ENCODE measurements at places on chromosomes 6 and 20. TPM values are rescaled to one million over a fixed set of nuclear protein-coding genes. Genes with fewer than 3 reads are reported as not detected.
A peak's percentile ranks its signal among the peaks of the same experiment; 100 is the strongest.

DNA sequence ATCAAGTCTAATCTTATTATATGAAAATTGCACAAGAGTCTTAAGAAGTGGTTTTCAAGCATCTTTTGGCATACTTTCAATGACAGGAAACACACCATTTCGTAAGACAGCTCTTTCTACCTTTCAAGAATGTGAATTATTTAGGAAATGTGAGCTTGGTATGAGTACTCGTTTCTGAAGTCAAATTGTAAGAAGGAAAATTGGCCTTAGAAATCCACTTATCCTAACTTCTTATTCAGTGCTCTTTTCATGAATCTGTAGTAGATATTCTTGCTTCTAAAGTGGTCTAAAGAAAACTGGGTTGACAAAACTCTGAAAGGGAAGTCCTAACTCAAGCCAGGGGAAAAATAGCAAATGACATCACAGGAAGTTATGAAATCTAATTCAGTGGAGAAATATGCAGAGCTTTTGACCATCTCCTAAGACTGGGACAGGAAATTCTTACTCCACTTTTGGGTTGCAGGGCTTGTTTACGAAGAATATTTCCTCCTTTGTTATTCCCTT, 38.5 kb upstream of the OGFRL1 start:
- no peak for DNase-seq

DNA sequence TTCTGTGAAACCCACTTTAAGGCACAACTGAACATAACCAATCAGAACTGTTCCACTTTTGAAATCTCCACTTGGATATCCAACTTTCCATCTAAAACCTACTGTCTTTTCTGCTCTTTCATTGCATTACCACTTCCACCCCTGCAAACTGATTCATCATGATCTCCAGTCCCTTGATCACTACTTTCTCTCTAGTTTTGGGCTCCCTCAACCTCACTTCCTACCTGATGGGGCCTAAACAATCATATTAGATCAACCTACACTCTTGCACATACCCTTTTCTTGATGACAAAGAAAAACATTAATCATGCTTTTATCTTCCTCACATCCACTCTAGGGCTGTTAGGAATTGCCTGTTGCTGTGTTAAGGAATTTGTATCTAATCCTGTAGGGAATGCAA, 137.6 kb downstream of the PDSS2 start:
- DNase-seq = no peak

DNA sequence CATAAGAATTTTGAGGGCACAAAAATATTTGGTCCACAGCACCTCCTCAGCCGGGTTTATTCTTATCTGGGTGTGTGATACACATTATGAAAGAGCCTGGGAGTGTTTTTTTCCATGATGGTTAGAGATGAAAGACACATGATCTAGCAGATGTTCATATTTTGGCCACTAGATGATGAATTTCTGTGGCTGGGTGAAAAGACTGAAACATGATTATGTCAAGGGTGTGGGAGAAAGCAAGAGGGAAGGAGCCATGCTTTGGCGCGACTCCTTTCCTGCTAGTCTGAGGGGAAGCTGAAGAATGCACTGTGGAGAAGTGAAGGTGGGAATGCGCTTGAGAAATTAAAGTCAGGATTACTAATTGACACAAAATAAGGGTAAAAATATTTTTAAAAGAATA, 102.3 kb downstream of the SH3BGRL2 start:
- no peak for DNase-seq

DNA sequence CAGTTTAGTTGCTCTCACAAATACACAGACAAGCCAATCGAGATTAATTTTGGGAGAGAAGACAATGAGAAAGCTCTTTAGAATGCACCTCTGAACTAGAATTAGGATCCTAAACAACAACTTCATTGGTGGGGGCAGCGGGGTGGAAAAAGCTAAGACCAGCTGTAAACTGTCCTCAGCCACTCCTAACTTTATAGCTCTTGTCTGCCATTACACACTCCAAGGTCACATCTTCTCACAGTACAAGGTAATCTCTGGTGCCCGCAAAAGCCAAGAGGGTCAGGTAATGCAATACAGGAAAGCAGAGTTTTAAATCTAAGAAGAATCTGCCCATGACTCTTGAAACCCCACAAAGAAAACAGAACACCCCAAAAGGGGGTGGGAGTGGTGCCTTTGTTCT, 17.8 kb upstream of the IL22RA2 start:
- DNase-seq = no peak

DNA sequence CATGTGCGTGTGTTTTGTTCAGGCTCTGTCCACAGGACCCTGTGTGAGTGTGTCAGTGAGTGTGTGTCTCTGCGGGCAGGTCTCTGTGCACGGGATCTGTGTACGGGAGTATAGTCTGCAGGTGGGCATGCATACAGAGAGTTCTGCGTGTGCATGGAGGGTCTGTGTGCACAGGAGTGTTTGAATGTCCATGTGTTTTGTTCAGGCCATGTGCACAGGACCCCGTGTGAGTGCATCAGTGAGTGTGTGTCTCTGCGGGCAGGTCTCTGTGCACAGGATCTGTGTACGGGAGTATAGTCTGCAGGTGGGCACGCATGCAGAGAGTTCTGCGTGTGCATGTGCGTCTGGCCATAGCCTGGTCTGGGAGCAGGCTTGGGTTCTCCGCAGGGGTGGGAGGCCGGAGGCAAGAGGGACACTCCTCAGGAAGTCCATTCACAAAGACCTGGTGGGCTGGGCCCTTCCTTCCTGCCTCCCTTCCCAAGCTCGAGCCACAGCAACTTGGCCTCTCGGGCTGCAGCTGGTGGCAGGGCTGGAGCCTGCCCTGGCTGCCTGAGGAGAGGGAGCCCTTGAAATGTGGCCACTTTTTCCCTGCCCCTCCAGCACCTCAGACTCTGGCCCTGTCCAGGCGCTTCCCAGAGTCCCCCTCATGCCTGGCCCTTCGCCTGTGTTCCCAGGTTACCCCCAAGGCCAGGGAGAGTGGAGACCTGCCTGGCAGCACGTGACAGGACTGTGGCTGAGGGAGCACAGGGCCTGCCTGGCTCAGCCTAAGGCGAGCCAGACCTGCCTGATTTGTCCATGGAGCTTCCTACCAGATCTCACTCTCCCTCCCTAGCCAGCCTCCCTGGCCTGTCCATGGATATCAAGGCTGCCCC, 6.8 kb downstream of the HSPA12B start:
- no peak for DNase-seq

DNA sequence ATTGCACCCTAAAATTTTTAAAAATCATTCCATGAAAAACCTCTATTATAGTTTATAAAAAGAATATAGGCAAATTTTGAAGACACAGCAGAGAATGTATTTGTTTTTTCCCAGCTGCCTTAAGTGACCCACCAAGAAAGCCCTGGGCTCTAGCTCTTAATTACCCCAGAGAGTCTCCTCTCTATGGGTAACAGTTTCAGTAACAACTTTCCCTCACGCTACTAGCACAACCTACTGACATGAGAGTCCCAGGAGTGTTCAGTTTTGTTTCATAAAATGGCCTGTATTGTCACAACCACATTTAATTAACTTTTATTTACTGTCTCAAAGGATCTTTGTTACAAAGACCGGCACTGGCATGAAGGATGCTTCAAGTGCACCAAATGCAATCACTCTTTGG, 41.5 kb downstream of the FHL5 start:
- DNase-seq = no peak

GRCh38 chr6:87066449-87067333, 28.2 kb downstream of the CGA start:
- peak; percentile 61 for DNase-seq

- DNase-seq = peak; percentile 76
These were observed 54.0 kb upstream of the BTN3A2 start for GRCh38 chr6:26311012-26311384.

DNA sequence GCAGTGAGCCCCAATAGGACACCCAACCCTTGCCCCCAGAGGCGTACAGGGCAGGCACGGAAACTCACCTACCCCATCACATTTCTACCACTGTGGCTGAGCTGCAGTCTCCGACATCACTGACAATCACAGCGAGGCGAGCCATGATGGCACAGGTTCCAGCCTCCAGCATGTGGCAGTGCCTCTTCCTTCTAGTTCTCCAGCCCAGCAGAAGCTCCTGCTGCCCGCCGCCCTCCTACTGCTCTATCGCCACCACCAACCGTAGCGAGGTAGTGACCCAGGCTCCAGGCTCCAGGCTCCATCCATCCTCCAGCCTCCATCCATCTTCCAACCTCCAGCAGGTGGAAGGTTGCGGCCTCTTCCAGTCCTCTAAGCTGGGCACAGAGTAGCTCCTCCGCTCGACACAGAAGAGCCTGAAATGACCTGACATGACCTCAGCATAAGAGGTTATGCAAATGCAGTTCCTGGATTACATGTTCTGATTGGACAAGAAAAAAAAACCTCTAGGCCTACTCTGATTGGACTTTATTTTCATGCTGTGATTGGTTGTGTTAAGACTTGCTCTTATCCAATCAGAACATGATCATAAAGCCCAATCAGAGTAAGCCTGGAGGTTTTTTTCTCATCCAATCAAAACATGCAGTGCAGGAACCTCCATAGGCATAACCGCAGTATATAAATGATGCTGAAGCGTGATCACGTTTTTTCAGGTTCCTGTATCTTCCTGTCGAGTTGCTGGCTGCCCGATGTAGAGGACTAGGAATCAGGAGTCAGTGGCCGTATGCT, 438.9 kb upstream of the ZNF337 start:
- DNase-seq = no peak

DNA sequence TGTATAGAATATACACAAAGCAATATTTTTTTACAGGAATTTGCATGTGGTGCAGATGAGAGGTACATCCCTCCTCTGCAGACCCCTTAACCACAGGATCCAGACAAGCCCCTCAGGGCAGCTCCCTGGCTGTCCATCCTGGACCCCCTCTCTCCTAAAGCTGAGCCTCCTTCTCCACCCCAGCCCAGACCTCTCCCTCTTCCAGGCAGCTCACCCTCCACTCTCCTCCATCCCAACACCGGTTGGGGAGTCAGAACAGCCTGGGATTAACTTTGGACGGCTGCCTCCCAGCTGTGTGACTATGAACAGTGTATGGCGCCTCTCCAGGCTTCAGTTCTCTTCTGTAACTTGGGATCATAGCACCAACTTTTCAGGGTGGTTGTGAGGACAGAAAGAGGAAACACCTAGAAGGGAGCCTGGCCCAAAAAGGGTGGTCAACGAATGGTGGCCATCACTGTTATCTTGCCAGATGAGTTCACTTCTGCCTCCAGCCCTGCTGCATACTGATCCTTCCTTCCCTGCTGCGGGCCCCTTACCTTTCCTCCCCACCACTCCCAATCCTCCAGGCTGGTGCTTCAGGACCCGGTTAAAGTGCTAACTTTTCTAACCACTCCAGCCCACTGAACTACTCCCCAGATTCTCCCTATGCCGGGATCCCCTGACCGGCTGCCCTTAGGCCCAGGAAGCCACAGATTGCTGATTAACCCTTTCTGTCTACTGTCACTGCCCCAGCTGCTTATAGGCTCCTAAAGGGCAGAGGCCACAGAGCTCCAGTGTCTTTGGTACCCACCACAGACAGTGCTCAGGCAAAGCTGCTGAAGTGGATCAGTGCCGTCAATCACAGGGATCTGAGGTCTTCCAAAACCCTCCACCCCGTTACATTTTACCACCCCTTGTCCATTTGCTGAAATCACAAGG, 55.9 kb downstream of the GPR6 start:
- no peak for DNase-seq

DNA sequence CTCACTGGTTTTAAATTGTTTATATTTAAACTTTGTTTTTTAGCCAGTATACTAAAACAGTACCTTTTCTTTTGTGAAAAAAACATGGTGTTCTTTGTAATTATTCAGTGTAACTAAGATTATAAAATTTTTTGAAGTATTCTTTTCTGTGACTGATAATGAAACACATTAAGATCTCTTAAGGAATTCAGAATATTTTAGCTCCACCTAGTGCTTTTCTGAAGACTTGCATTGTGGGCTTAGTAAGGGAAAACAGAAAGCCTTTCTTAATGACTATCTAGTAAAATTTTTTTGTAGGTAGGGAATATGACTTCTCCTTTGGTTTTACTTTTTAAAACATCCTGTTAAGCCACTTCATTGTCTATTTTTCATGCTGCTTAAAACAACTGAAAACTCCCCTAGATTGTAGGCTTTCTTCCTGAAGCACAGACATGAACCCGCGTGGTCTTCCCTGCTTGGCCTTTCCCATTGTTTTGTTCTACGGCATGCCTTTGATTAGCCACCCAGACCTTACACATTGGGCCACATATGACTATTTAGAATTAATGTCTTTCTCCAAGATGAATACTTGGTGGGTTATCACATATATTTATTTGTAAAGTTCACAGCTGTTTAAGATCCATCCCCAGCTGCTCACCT, 72.1 kb downstream of the AFDN start:
- no peak for DNase-seq

GRCh38 chr6:142332393-142333098, 30.7 kb downstream of the ADGRG6 start:
- DNase-seq = no peak

DNA sequence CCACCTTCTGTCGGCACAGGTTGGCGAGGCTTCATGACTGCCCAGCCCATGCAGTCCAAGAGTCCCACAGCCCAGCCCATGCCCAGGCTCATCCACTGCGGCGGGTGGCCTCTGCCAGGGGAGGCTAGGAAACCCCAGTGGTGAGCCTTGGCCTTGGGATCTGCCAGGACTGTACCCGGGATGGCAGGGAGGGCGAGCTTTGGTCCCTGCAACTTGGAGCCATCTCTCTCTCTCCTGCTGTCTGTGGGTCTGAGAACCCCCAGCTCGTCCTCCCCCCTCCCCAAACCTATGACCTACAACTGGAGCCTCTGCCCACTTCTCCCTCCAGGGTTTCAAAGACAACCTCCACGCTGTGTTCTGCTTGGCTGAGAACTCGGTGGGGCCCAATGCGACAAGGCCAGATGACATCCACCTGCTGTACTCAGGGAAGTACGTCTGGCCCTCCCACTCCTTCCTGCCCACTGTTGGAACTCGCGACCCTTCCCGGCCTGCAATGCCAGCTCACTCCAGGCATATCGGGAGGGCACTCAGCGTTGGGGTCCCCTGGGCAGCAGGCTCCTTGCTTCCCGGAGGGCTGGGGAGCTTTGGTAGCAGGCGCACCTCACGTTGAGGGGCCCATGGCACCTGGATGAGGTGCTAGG, 19.7 kb downstream of the NPEPL1 start:
- no peak for DNase-seq

GRCh38 chr6:21741221-21742109, 147.9 kb downstream of the SOX4 start:
- no peak for DNase-seq

GRCh38 chr6:87230801-87231200, 75.4 kb downstream of the ZNF292 start:
- no peak for DNase-seq

CPXM1 gene
- 105 TPM for total RNA-seq

THBD gene
- 2.2 TPM for total RNA-seq

TFAP2C gene
- 0.31 TPM for total RNA-seq

PRPF6 gene
- 59.7 TPM for total RNA-seq

PEX7 gene
- total RNA-seq = 11.6 TPM

GINS1 gene
- total RNA-seq = 48.6 TPM

C6orf52 gene
- 1.0 TPM for total RNA-seq

GPLD1 gene
- total RNA-seq = 5.2 TPM

CLPSL1 gene
- total RNA-seq = not detected
